T-helper 17 cell (primary cell): ENCODE measurements at places on chromosomes 12 and 14. TPM values are rescaled to one million over a fixed set of nuclear protein-coding genes. Genes with fewer than 3 reads are reported as not detected.

Gene CCDC197
- total RNA-seq, result not detected

DNA sequence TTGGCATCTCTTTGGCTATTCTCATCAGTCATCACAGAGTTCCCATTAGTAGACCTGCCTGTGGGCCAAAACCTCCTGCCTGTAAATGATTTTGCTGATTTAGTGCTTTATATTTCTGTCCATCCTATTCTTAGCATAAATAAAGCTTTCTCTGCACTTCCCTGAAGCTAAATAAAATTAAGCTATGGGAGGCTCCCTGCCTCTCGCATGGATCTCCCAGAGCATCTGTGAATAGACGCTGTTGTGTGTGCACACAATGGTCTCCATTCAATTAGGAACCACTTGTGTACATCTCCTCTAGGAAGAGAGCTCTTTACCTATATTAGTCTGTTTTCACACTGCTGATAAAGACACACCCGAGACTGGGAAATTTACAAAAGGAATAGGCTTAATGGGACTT, 80.4 kb downstream of the PPFIBP1 start:
- DNase-seq, result no peak

DNA sequence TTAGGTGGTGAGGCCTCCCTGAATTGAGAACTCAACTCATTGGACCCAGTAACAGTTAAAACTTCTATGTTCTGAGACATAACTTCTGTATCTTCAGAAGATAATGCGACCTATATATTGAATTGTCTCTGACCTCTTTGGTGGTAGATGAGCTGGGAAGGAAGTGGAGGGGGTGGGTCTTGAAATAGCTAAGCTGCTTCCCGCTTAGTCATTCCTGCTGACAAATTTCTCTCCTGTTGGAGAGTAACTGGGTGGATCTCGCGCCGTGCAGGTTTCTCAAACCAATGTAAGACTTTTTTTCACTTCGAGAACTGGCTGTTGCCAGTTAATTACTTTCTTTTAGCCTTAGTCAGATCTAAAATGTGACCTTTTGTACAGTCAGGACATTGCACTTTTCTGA, 100.8 kb downstream of the PPHLN1 start:
- DNase-seq, result no peak

GRCh38 chr14:32020882-32021281, 56.2 kb upstream of the ARHGAP5 start:
- no peak for DNase-seq
